ENCODE measurements at places on chromosomes 3 and 15.

GRCh38 chr15:93082861-93083260 is 6.2 kb downstream of the RGMA start:
- DNase-seq: no peak

DNA sequence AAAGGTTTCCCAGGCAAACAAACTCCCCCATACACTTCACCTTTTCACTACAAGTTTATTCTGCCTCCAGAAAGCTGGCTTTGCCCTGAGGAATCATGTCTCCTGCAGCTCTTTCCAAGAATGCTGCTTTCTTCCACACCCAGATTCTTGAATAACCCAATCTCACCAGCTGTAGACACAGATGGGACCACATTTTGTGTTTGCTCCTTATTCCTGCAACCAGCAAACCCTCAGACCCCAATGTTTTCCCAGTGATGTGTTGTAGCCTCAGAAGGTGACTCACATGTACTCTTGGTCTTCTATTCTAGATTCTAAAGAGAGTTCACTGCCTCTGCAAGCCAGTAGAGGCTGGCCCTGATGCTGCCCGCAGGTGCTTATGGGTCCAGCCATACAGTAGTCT is 23.6 kb upstream of the TRIM59 start:
- no peak for DNase-seq

GRCh38 chr15:93189561-93189960 is 100.5 kb upstream of the RGMA start:
- no peak for DNase-seq

DNA sequence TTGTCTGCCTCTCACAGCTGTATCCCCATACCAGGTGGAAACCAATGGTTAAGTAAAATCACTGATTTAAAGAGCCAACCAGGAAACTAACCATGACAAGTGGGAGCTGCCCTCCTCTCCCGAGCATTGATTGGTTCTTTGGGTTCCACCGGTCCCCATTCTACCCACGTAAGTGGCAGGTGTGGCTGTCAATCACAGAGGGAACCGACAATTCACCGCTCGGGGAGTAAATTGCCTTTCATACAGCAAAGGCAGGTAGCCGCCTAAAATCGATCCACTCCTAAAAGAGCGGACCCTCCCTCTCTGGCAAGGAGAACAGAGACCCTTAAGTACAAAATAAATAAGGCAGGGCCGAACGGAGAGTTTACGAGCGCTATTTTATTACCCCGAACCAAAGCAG is 1.2 kb downstream of the ERC2 start:
- DNase-seq: peak; percentile 12

- no peak for DNase-seq
These were observed 54.0 kb downstream of the TASOR start for GRCh38 chr3:56629047-56629446.

GRCh38 chr3:174439331-174440252 is 419.5 kb upstream of the NAALADL2 start:
- DNase-seq: peak; percentile 31

DNA sequence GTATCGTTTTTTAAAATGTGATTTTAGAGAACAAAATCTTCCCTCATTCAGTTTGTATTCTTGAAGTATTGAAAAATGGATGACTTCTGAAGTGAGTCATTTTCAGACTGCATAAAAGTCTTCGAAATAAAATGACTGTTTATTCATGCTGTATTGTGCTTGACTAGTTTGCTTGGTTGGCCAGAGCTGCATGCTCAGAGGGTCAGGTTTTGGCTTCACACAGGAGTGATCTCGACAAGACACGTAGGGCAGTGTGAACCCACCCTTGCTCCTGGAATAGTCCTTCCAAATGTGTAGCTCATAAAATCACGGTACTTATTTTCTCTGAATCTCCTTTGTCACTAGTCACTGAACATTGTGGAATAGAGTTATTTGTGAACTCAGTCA is 73.3 kb downstream of the FNDC3B start:
- no peak for DNase-seq

DNA sequence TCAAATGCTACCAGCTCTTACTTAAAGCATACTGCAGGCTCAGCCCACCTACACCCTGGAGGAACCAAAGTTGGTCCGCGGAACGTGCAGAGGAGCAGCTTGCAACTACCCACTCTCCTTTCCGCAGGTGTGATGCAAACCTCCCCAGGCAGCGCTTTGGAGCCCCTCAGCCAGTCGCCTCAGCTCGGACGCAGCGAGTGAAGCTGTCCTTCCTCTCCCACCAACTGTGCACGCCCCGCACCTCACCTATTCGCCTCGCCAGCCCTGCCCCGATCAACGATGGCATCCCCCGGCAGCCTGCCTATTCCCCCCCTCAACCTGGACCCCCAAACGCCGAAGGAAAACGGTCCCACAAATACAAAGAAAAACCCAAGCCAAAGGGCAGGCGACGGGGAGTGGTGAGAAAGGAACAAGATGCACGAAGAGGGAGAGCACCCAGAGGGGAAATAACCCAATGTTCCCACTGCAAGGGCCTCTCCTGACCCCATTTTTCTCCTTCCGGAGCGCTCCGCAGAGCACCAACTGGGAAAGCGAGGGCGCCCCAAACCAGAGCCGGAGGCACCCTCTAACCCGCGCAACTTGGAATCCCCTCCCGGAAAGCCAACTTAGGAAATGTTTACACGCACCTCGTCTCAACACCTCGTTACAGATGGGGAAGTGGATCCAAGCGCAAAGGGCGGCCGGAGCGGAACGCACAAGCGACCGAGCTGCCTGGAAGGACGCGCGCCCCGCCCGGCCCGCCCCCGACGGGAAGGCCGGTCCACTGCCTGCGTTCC is 665 bp downstream of the GLB1 start:
- peak; percentile 67 for DNase-seq

GRCh38 chr15:43941555-43941954 is 114.8 kb downstream of the WDR76 start:
- DNase-seq: no peak

- no peak for DNase-seq
These were observed 38.9 kb upstream of the LIMD1 start for GRCh38 chr3:45555666-45556065.

GRCh38 chr15:74250266-74250665 is 14.1 kb downstream of the CCDC33 start:
- DNase-seq: no peak

DNA sequence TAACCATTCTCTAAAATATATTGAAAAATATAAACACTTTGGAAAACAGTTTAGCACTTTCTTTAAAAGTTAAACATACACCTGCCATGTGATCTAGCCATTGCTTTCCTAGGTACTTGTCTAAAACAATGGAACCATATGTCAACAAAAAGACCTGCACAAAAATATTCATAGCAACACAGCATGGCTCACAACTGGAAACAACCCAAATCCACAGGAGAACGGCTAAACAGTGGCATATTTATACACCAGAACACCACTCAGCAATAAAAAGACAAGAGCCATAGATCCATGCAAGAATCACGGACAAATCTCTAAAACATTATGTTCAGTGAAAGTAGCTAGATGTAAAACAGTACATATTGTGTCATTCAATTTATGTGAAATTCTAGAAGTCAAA is 221.3 kb upstream of the UBE2E2 start:
- DNase-seq: no peak

GRCh38 chr15:62497356-62497755 is 332.3 kb upstream of the C2CD4B start:
- DNase-seq: no peak

DNA sequence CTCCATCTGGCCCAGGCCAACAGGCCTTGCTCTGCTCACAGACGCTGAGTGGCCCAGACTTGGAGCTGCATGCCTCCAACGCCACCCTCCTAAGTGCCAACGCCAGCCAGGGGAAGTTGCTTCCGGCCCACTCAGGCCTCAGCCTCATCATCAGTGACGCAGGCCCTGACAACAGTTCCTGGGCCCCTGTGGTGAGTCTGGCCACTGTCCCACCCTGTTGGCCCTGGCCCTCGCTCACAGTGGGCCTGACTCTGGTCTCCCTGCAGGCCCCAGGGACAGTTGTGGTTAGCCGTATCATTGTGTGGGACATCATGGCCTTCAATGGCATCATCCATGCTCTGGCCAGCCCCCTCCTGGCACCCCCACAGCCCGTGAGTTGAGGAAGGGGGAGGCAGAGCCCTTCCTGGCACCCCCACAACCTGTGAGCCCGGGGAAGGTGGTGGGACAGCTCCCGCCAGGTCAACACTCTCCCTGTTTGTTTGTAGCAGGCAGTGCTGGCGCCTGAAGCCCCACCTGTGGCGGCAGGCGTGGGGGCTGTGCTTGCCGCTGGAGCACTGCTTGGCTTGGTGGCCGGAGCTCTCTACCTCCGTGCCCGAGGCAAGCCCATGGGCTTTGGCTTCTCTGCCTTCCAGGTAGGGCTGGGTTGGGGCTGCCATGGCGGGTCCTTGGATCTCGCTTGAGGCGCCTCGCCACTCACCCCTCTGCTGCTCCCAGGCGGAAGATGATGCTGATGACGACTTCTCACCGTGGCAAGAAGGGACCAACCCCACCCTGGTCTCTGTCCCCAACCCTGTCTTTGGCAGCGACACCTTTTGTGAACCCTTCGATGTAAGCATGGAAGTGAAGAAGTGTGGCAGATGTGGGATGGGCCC is 10.0 kb downstream of the NT5DC2 start:
- DNase-seq: no peak

- no peak for DNase-seq
These were observed 150.6 kb downstream of the ADAMTS17 start for GRCh38 chr15:100191161-100191560.

- no peak for DNase-seq
These were observed 12.2 kb downstream of the PRC1 start for GRCh38 chr15:90982135-90982534.

DNA sequence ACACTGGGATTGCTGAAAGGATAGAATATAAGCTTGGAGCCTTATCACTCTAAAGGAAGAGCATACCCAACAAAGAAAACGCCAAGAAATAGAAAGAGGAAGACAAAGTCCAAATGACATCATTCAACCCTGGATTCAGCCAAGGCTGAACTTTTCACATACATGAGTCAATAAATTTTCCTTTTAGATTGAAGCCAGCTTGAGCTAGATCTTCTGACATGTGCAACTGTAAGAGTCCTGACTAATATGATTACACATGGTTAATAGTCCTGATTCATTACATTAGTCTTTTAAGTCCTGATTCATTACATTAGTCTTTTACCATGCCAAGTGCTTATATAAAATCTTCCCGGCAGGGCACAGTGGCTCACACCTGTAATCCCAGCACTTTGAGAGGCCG is 13.6 kb upstream of the DENND6A start:
- DNase-seq: no peak

DNA sequence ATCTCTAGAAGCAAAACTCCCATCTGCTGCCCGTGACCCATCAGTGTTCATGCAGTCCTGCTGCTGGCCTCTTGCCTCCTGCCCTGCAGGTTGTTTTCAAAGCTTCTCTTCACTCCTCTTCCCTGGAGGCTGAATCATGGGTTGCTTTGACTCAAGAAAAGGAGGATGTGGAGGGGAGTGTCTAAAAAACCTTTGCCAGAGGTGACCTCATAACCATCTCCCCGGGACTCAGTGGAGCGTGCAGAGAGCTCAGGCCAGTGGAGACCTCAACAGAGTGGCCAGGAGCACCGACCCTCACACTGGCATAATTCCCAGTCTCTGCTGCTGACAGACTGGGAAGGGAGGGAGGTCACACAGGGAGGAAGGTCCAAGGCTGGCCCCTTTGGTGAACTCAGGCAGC is 60.9 kb upstream of the ITGA11 start:
- DNase-seq: no peak

- DNase-seq: no peak
These were observed 520.1 kb downstream of the ROBO1 start for GRCh38 chr3:79247725-79248043.

- no peak for DNase-seq
These were observed 250.2 kb downstream of the VGLL3 start for GRCh38 chr3:86740751-86741150.

- DNase-seq: no peak
These were observed 18.8 kb downstream of the ASTE1 start for GRCh38 chr3:131007782-131008181.

DNA sequence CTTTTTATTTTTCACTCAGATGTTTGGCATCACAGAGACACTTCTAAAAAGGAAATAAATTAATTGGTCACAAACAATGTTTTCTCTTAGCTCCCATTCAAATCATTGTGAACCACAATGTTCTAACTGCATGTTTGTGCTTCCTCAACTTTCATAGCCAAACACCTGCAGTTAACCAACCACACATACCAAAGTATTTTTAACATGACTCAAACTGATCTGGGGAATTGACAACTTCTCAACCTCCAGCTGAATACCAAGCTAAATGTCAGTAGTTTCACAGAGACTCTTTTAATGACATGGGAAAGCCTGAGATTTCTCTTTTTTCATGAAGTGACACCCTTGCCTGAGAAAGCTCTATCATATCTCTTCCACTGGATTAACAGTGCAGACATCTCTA is 217.9 kb upstream of the MME start:
- no peak for DNase-seq

GRCh38 chr3:43105596-43106292 is at the start of gene POMGNT2:
Gene POMGNT2 (minus strand): TSS chr3:43106079. CDS start chr3:43081431, 24,648 bp downstream.
- DNase-seq: peak; percentile 94

GRCh38 chr15:82999426-82999825 is 12.0 kb downstream of the C15orf40 start:
- DNase-seq: no peak

DNA sequence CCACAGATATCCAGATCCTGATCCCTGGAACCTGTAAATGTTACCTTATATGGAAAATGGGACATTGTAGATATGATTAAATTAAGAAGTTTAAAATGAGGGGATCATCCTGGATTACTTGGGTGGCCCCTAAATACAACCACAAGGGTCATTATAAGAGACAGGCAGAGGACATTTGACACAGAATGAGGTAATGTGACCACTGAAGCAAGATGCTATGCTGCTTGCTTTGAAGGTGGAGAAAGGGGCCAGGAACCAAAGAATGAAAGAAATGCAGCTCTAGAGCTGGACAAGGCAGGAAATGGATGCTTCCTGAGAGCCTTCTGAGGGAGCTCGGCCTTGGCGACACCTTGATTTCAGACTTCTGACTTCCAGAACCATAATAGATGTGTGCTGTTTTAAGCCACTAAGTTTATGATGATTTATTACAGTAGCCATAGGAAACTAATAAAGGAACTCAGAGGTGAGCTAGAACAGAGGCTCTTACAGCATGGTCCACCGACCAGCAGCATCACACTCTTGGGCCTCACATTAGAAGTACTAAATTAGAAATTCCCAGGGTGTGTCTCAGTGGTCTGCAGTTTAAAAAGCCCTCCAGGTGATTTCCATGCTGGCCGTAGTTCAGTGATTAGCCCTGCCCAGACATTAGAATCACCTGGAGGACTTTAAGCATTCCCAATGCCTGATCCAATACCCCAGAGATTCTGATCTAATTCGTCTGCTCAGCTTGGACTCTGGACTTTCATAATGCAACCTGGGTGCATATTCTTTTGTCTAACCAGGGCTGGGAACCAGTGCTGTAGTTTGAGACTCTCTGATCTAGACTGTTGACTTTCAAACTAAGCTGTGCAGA is 7.5 kb downstream of the COLQ start:
- no peak for DNase-seq

DNA sequence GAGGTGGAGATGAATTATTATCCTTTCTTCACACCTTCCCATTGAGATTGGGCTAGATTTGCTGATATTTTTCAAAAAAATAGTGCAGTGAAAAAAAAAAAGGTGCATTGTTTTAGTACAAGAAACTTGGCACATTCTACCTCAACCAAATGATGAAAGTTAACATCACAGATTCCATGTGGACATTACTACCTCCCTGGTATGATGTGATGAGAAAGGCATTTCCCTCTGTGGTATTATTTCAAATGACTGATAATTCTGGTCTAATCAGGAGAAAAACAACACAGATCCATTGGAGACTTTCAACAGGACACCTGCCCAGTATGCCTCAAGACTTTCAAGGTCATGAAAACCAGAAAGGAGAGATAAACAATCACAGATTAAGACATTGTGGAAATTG is 313.4 kb downstream of the BCHE start:
- DNase-seq: no peak
